ENCODE measurements at places on chromosomes 16 and 17. TPM values are rescaled to one million over a fixed set of nuclear protein-coding genes. Genes with fewer than 3 reads are reported as not detected.

The KRTAP1-1 gene
- not detected for total RNA-seq

The SPEM2 gene
- total RNA-seq = not detected

The KRTAP9-4 gene
- total RNA-seq = not detected

The ATMIN gene
- 39.7 TPM for total RNA-seq

The KRT24 gene
- not detected for total RNA-seq

The CDH1 gene
- total RNA-seq = 567 TPM

The TTLL6 gene
- 1.8 TPM for total RNA-seq

The NPIPA2 gene
- total RNA-seq = not detected

GRCh38 chr17:46773221-46773605 lies 45.3 kb downstream of the WNT3 start:
- H3K27ac ChIP-seq = no peak overlapping the region
- DNase-seq = no peak
- peaks cover 23% of the 10 kb centered on the region for H3K4me1 ChIP-seq

GRCh38 chr16:51470492-51470891 lies 319.4 kb upstream of the SALL1 start:
- no peaks in the 10 kb centered on the region for H3K36me3 ChIP-seq
- H3K27me3 ChIP-seq = no peaks in the 10 kb centered on the region

GRCh38 chr17:32006957-32007462 lies at the start of gene LRRC37B:
LRRC37B (plus strand) TSS chr17:32007383; CDS start chr17:32021393, 14,010 bp downstream.
- H3K36me3 ChIP-seq = no peaks in the 10 kb centered on the region
- DNase-seq = peak; percentile 95
- peak within 1 kb of the TSS; percentile 76 for H3K27ac ChIP-seq
- H3K27me3 ChIP-seq = no peaks in the 10 kb centered on the region

Measured in stomach (tissue), 19 donors.